ENCODE measurements at places on chromosomes 16 and 17.

DNA sequence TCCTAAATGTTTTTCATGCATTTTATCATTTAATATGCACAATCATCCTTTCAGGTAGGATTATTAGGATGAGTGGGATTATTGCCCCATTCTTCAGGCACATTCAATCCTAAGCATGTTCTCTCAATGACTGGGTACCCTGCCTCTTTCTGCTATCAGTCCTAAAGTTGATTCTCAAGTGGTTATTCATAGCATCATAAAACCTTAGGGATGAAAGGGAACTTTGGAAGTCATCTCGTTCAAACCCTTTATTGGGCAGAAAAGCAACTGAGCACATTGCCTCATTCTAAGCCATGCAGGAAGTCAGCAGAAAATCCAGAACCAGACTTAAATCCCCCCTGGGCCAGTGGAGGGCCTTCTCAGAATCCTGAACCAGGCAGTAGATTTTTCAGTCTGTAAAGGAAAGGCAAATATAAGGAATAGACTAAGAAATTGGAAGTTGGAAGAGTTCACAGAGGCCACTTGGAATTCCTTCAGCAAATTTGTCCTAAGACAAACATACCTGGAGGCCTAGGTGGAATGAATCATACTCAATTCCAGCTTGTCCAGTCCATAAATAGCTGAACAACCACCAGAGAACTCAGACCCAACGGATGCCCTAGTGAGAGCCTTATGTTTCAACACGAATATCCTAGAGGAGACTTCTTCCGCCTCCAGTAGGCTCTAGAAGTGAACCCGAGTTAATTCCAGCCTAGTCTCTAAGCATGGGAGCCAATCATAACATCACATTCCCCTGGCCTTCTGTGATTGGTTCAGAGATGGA lies 62.7 kb downstream of the IRX6 start:
- no peak for DNase-seq

DNA sequence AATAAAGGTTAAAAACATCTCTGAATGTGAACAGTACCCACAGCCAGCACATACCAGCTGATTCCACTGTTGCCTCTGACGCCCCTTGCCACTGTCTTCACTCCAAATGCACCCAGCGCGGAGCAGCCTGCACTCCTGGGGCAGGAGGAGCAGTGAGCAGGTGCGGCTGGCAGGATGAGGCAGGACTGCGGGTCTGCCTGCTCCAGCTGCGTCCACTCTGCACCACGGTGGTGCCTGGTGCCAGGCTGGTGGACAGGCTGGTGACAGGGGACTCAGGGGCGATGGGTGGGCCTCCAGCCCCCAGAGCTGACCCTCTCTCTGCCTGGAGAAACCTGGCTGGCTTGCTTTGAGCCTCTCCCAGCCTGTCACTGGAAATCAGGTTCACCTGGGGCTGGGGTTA lies 9.4 kb downstream of the RAB40B start:
- DNase-seq = peak; percentile 41

- DNase-seq = no peak
Measured at GRCh38 chr17:49738456-49739163, 25.3 kb downstream of the FAM117A start.

DNA sequence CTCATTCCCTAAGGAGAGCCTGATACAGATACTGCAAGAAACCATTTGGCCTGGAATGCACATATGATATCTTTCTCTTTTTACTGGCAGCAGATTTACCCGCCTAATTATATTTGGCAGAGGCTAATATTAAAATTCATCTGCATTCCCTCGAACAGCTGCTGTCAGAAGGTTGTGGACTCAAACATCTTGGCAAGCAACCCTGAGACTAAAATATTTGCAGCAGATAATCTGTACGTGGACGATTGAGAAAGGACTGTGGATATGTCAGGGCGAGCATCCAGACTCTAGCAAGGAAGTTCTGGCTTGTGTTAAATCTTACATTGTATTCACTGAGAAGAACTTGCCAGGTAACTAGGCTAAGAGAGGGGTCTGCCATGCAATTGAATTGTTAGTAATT lies 65.2 kb downstream of the SNX20 start:
- DNase-seq = no peak

- DNase-seq = no peak
Measured at GRCh38 chr17:44280392-44280937, 12.5 kb upstream of the SLC4A1 start.

GRCh38 chr17:63762161-63763078 lies 11.0 kb downstream of the CCDC47 start:
- DNase-seq = no peak

GRCh38 chr17:10842658-10843057 lies 4.8 kb upstream of the PIRT start:
- DNase-seq = no peak

DNA sequence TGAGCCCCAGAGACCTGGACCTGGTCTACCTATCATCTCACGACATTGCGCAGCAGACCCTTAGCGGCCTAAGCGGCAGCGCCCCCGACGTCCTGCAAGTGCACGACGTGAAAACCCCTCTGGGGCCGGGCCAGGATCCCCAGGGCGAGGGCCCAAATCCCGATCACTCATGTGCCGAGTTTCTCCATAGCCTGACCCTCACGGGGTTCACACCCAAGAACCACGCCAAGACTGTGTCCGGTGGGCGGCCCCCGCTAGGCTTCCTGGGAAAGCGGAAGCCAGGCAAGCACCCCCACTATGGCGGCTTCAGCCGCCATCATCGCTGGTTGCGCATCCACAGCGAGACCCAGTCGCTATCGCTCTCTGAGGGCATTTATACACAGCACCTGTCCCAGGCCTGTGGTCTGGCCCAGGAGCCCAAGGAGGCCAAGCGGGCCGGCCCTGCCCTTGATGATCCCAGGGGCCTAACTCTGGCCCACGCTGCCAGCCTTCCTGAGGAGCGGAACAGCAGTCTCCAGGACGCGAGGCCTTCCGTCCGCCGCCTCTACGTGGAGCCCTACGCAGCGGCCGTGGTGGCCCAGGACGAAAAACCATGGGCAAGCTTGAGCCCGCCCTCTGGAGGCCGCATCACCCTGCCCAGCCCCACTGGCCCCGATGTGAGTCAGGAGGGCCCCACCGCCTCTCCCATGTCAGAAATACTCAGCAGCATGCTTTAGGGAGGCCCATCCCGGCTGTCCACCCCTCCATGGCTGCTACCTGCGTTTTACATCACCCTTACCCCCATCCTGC lies 82.8 kb upstream of the NOG start:
- DNase-seq = no peak

GRCh38 chr17:21686165-21687015 lies 5.9 kb upstream of the KCNJ18 start:
- no peak for DNase-seq

All from D341Med (cell line).